Natural killer cell treated with Interleukin-12 subunit alpha and Interleukin-12 subunit beta and Interleukin-15 and Interleukin-18, amount 100 ng/mL, for 72 hours (primary cell): ENCODE measurements at places on chromosomes 4 and X. TPM values are rescaled to one million over a fixed set of nuclear protein-coding genes. Genes with fewer than 3 reads are reported as not detected.

DNA sequence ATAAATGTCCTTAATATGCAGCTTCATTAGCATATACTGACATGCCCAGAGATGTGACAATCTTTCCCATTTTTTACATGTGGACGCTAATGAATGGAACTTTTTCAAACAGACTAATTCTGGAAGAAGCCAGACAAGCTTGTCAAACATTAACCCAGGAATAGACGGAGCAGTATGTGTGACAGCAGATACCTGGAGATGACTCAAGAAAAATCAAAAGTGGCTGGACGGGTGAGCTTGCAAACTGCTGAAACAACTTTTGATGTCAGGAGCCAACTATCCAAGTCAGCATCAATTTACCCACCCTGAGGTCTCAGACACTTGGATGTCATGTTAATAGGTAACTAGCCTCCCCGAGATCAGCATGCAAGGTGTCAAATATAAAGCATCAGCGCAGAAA, 183.0 kb downstream of the PACRGL start:
- DNase-seq, result no peak

GRCh38 chr4:56863441-56864139, 42.1 kb upstream of the SPINK2 start:
- no peak for DNase-seq

GRCh38 chr4:48588230-48589097, 98.4 kb downstream of the ZAR1 start:
- no peak for DNase-seq

GRCh38 chrX:46649421-46650260, 76.1 kb downstream of the CHST7 start:
- no peak for DNase-seq

GRCh38 chrX:120361764-120362305, at the start of gene ATP1B4:
ATP1B4 (plus strand) TSS chrX:120362089; CDS start chrX:120362169, 80 bp downstream.
- no peak for DNase-seq

DNA sequence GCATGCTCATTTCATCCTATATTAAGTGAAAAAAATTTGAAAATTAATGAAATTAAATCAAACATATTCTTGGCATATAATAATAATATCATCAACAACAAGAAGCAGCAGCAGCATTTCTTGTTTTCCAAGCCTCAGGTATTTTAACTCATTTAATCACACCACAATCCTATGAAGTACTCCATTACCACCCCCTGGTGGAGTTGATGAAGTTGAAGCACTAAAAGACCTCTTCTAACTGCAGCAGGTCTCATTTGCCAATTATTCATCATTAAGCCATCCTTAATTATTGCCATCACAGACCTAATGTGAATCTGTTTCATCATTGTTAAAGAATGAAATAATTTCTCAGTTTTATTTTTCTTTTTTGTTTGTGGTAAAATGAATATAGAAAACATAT, 801.4 kb upstream of the GRID2 start:
- DNase-seq, result no peak

DNA sequence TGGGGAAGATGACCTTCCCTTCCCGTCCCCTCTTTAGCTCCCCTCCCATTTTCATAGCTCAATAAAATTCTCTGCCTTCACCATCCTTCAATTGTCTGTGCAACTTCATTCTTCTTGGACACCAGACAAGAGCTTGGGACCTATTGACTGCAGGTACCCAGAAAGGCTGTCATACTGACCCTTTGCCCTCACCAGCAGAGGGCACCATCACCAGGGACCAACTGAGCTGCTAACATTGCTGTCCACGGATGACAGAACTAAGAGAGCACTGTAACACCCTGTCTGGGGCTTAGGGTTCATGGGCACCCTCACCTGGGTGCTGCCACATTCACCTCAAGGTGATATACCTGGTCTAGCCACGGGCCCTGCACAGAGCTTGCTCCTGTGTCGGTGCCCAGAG, 141.3 kb upstream of the VCX3B start:
- no peak for DNase-seq

- DNase-seq, result no peak
Observed at GRCh38 chr4:77910676-77911075, 48.0 kb downstream of the MRPL1 start.

- no peak for DNase-seq
Observed at GRCh38 chr4:108036213-108036612, 46.5 kb downstream of the HADH start.

DNA sequence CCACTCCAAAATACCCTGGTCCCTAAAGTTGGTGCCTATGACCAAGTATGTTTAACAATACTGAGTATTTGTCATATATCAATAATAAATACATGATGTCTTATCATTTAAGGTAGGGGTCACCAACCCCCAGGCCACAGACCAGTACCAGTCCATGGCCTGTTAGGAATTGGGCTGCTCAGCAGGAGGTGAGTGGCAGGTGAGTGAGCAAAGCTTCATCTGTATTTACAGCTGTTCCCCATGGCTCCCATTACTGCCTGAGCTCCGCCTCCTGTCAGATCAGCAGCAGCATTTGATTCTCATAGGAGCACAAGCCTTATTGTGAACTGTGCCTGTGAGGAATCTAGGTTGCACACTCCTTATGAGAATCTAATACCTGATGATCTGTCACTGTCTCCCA, 126.2 kb downstream of the HNRNPD start:
- no peak for DNase-seq

- no peak for DNase-seq
Observed at GRCh38 chr4:58119298-58119697, 1009.1 kb upstream of the IGFBP7 start.

GRCh38 chrX:20433388-20433775, 166.7 kb upstream of the RPS6KA3 start:
- no peak for DNase-seq

GRCh38 chr4:5374592-5374991, 323.3 kb downstream of the STK32B start:
- no peak for DNase-seq

GRCh38 chrX:109855501-109855900, 122.4 kb upstream of the ACSL4 start:
- no peak for DNase-seq

DNA sequence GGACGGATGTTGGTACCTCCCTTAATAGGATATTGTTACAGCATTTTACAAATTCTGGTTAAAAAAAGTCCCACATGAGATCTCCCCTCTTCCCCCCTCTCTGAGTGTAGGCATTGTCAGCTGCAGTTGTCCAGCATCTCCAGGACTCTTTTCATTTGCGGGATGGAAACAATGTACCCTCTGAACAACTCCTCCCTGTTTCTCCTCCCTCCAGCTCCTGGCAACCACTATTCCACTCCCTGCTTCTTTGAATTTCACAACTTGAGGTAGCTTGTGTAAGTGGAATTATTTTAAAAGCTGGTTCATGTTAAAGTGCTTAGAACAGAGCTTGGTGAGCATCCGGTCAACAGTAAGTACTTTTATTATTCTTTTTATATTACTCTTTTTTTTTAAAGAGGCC, 69.8 kb downstream of the TBL1X start:
- DNase-seq, result no peak

- DNase-seq, result no peak
Observed at GRCh38 chr4:118410138-118410537, 57.3 kb upstream of the PRSS12 start.

GRCh38 chrX:153886915-153887314, 942 bp upstream of the L1CAM start:
- DNase-seq, result no peak

- peak; percentile 83 for DNase-seq
Observed at GRCh38 chr4:102344520-102344953, 745 bp downstream of the SLC39A8 start.

- DNase-seq, result no peak
Observed at GRCh38 chrX:18578546-18578945, 93.4 kb downstream of the RS1 start.

The FATE1 gene
- not detected for total RNA-seq

The HMX1 gene
- not detected for total RNA-seq

The RIPPLY1 gene
- not detected for total RNA-seq

The SATL1 gene
- not detected for total RNA-seq

The HSFX1 gene
- 0.33 TPM for total RNA-seq

The RENBP gene
- total RNA-seq, result 4.8 TPM
